ENCODE measurements at places on chromosomes 1 and 21. TPM values are rescaled to one million over a fixed set of nuclear protein-coding genes. Genes with fewer than 3 reads are reported as not detected.

ADCY10 gene
- 9.4 TPM for total RNA-seq

FCGR2B gene
- 1.1 TPM for total RNA-seq

CENPF gene
- total RNA-seq = 28.1 TPM

CFHR4 gene
- total RNA-seq = 0.25 TPM

ANKRD65 gene
- 14.7 TPM for total RNA-seq

TP53BP2 gene
- total RNA-seq = 99.3 TPM

MMP23B gene
- total RNA-seq = 50.2 TPM

CR2 gene
- total RNA-seq = 1.5 TPM

LCE1A gene
- not detected for total RNA-seq

ACTL8 gene
- total RNA-seq = 12.6 TPM

DNA sequence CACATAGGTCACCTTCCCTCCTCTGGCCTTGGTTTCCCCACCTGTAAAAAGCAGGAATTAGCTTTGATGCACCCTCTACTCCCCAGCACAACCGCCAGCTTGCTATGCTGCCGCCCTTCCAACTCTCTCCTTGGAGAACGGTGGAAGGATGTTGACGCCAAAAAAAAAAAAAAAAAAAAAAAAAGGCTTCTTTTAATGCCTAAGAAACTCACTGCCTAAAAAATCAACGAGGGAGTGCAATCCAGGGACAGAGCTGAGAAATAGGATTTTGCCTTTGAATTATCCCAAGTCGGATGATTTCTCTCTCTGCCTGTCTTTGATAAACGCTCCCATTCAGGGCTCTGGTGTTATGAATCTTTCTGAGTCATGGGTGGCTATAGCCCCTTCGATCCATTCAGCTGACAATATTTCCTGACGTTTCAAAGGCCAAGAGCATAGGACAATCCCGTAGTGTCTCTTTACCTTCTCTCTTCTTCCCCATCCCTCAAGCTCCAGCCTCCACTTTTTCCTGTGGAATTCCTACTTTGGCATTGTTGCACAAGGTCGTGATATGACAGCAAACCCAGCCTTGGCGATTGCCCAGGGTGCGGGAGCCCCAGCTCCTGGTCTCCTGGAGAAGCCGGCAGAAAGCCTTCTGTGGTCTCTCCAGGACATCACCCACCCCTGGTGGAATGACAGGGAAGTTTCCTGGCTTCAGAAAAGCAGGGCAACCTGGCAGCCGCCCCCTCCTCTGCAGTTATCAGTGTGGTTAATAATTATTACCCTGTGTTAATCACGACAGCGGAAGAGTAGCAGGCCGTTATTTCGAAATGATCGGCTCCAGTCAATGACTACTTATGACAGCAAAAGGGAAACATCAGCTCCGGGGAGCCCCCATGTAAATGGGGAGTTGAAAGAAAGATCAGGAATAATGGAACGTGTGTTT is 8.0 kb upstream of the PLXNA2 start:
- peak; percentile 43 for DNase-seq
- H3K27ac ChIP-seq = peak overlapping the region; percentile 37
- no peaks in the 10 kb centered on the region for H3K27me3 ChIP-seq
- H3K36me3 ChIP-seq = no peaks in the 10 kb centered on the region
- H3K4me3 ChIP-seq = no peak overlapping the region
- peaks cover 25% of the 10 kb centered on the region for H3K4me1 ChIP-seq

- no peaks in the 10 kb centered on the region for H3K36me3 ChIP-seq
- no peak overlapping the region for H3K27ac ChIP-seq
- H3K4me3 ChIP-seq = no peak overlapping the region
- no peak for DNase-seq
- H3K27me3 ChIP-seq = no peaks in the 10 kb centered on the region
These were observed 15.0 kb downstream of the ZNF496 start for GRCh38 chr1:247316590-247317197.

- H3K36me3 ChIP-seq = no peaks in the 10 kb centered on the region
- no peaks in the 10 kb centered on the region for H3K27me3 ChIP-seq
- DNase-seq = no peak
- H3K27ac ChIP-seq = no peak overlapping the region
These were observed 76.4 kb downstream of the ADGRL2 start for GRCh38 chr1:81876901-81877733.

- H3K27ac ChIP-seq = no peak overlapping the region
- H3K4me1 ChIP-seq = no peaks in the 10 kb centered on the region
- DNase-seq = no peak
- H3K27me3 ChIP-seq = no peaks in the 10 kb centered on the region
- no peaks in the 10 kb centered on the region for H3K36me3 ChIP-seq
These were observed 123.7 kb downstream of the DISC1 start for GRCh38 chr1:231750296-231750695.

GRCh38 chr1:47692196-47692595 is 254.4 kb downstream of the FOXD2 start:
- H3K4me3 ChIP-seq = no peak overlapping the region
- no peak overlapping the region for H3K27ac ChIP-seq
- H3K36me3 ChIP-seq = no peaks in the 10 kb centered on the region
- DNase-seq = peak; percentile 7

DNA sequence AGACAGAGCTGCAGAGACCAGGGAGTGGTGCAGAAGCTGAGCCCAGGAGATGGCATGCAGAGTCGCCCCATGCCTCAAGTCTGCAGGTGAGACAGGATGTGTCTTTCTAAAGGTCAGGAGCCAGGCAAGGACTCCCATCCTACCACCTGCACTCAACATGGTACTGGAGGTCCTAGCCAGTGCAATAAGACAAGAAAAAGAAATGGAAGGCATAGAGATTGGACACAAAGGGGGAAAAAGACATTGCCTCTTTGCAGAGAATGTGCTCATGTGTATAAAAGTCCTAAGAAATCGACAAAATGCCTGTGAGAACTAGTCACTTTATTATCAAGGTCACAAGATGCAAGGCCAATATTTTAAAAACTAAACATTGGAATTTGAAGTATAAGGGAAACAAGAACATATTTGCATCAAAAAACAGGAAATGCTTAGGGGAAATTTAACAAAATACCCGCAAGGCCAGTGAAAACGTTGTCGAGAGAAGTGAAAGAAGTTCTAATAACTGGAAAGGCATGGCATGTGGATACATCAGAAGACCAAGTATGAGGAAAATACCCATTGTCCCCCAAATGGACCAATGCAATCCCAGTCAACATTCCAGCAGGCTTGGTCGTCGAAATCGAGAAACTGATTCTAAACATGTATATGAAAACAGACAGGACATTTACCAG is 13.2 kb upstream of the PRXL2B start:
- H3K27ac ChIP-seq = no peak overlapping the region
- no peak for DNase-seq
- no peaks in the 10 kb centered on the region for H3K27me3 ChIP-seq
- H3K4me1 ChIP-seq = no peaks in the 10 kb centered on the region

- H3K36me3 ChIP-seq = no peaks in the 10 kb centered on the region
- no peak for DNase-seq
- H3K27ac ChIP-seq = no peak overlapping the region
- no peak overlapping the region for H3K4me3 ChIP-seq
- H3K27me3 ChIP-seq = no peaks in the 10 kb centered on the region
- no peaks in the 10 kb centered on the region for H3K4me1 ChIP-seq
These were observed 141.0 kb downstream of the PBX1 start for GRCh38 chr1:164699815-164700491.

GRCh38 chr1:109981004-109981335 is 3.6 kb upstream of the AHCYL1 start:
- no peaks in the 10 kb centered on the region for H3K27me3 ChIP-seq
- H3K4me3 ChIP-seq = no peak overlapping the region
- no peak overlapping the region for H3K27ac ChIP-seq
- H3K36me3 ChIP-seq = no peaks in the 10 kb centered on the region
- peaks cover 7% of the 10 kb centered on the region for H3K4me1 ChIP-seq
- no peak for DNase-seq

GRCh38 chr1:93186667-93187066 is 6.1 kb downstream of the CCDC18 start:
- H3K36me3 ChIP-seq = no peaks in the 10 kb centered on the region
- no peak overlapping the region for H3K27ac ChIP-seq
- no peak for DNase-seq
- no peaks in the 10 kb centered on the region for H3K27me3 ChIP-seq

DNA sequence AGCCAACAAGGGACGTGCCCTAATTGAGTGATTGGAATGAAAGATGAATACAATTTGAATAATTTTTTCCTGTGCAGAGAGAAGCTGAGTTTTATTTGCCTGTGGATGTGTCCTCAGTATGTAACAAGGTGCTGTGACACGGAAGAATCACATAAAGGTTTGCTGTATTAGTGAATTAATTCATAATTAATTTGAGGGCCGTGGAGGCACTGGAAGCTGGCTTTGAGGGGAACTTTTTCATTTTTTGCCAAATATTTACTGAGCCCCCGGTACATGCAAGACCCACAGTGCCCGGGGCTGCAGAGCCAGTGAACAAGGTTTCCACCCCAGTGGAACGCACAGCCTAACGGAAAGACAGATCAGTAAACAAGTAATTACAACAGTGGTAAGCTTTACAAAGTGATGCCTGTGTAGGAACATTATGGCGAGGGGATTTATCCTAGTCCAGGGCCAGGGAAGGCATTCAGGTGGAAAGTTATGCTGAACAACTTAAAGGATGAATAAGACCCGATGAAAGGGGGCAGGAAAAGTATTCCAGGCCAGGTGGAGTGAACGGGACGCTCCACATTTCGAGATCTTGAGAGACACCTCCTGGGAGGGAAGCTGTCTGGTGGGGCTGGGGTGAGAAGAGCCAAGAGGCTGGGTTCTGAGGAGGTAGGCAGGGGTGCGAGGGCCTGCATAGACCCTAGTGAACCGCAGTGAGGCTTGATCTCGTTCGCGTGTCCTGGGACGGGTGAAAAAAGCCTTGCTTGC is 773 bp upstream of the RCC2 start:
- no peaks in the 10 kb centered on the region for H3K27me3 ChIP-seq
- peaks cover 14% of the 10 kb centered on the region for H3K4me1 ChIP-seq
- no peaks in the 10 kb centered on the region for H3K36me3 ChIP-seq

- no peaks in the 10 kb centered on the region for H3K27me3 ChIP-seq
- H3K4me1 ChIP-seq = no peaks in the 10 kb centered on the region
- H3K27ac ChIP-seq = no peak overlapping the region
- no peak overlapping the region for H3K4me3 ChIP-seq
- no peak for DNase-seq
These were observed 64.9 kb downstream of the FHAD1 start for GRCh38 chr1:15311880-15312279.

DNA sequence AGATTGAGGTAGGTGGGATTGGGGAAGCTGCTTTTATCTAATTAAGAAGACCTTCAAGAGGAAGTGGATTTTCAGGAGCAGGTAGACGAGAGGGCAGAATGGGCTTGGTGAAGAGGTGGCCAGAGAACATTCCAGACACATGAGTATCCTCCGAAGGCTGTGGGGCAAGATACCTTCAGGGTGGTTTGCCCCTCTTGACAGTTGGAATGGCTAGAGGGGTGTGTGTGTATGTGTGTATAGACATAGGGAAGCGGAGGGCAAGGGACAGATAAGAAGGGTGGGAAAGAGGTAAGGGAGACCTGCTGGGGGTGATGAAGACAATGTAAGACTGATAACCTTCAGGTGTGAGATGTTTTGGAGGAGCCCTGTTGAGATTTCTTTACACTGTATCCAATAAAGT is 46.8 kb upstream of the TSPAN2 start:
- no peak overlapping the region for H3K4me3 ChIP-seq
- H3K27ac ChIP-seq = no peak overlapping the region
- H3K27me3 ChIP-seq = no peaks in the 10 kb centered on the region
- H3K4me1 ChIP-seq = peaks cover 4% of the 10 kb centered on the region

GRCh38 chr1:203328714-203329122 is 22.2 kb downstream of the FMOD start:
- peaks cover 13% of the 10 kb centered on the region for H3K4me1 ChIP-seq
- peak; percentile 26 for DNase-seq
- H3K27ac ChIP-seq = no peak overlapping the region
- H3K36me3 ChIP-seq = no peaks in the 10 kb centered on the region
- H3K27me3 ChIP-seq = no peaks in the 10 kb centered on the region
- no peak overlapping the region for H3K4me3 ChIP-seq

GRCh38 chr1:31571340-31572295 is 4.7 kb upstream of the TINAGL1 start:
- no peak overlapping the region for H3K4me3 ChIP-seq
- H3K27ac ChIP-seq = no peak overlapping the region
- no peaks in the 10 kb centered on the region for H3K36me3 ChIP-seq
- peaks cover 41% of the 10 kb centered on the region for H3K4me1 ChIP-seq

DNA sequence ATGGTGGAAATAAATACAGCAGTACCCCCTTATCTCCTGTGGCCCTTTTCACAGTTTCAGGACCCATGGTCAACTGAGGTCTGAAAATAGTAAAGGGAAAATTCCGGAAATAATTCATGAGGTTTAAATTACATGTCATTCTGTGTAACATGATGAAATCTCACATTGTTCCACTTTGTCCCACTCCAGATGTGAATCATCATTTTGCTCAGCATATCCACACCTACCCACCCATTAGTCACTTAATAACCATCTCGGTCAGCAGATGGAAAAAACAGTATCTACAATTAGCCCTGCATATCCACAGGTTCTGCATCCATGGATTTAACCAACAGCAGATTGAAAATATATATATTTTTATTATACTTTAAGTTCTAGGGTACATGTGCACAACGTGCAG is 86.9 kb upstream of the GORAB start:
- no peak for DNase-seq
- H3K36me3 ChIP-seq = no peaks in the 10 kb centered on the region
- H3K4me3 ChIP-seq = no peak overlapping the region
- no peaks in the 10 kb centered on the region for H3K27me3 ChIP-seq

- H3K4me1 ChIP-seq = no peaks in the 10 kb centered on the region
- DNase-seq = peak; percentile 90
- no peaks in the 10 kb centered on the region for H3K27me3 ChIP-seq
- peak overlapping the region; percentile 90 for H3K4me3 ChIP-seq
- H3K36me3 ChIP-seq = no peaks in the 10 kb centered on the region
These were observed 575 bp downstream of the PCNT start for GRCh38 chr21:46324390-46325072.

- H3K4me3 ChIP-seq = peak overlapping the region; percentile 45
- H3K36me3 ChIP-seq = no peaks in the 10 kb centered on the region
- H3K27me3 ChIP-seq = no peaks in the 10 kb centered on the region
- H3K4me1 ChIP-seq = no peaks in the 10 kb centered on the region
These were observed 9.7 kb downstream of the OR2B11 start for GRCh38 chr1:247448107-247448791.

- no peak overlapping the region for H3K27ac ChIP-seq
- H3K4me3 ChIP-seq = no peak overlapping the region
- H3K36me3 ChIP-seq = no peaks in the 10 kb centered on the region
- H3K4me1 ChIP-seq = peaks cover 12% of the 10 kb centered on the region
- peak; percentile 18 for DNase-seq
- H3K27me3 ChIP-seq = no peaks in the 10 kb centered on the region
These were observed 75.6 kb upstream of the KAZN start for GRCh38 chr1:14522926-14523241.

DNA sequence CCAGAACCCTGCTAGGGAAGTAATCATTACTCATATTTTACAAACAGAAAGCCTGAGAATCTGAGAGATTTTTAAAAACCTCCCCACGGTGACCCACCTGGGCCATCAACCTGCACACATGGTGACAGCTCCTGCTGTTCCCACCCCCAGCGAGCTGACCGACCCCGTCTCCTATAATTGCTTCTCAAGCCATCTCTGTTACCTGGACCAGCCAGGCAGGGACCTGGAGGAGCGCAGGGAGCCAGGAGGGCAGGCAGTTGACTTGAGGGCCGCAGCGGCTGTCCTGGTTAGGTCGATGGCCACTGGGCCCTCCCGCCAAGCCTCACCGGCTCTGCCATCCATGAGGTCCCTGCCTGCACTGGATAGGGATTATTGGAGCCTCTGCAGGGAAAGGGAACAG is 7.7 kb downstream of the TFF2 start:
- no peaks in the 10 kb centered on the region for H3K27me3 ChIP-seq
- no peak overlapping the region for H3K27ac ChIP-seq
- H3K4me3 ChIP-seq = no peak overlapping the region

- H3K27me3 ChIP-seq = no peaks in the 10 kb centered on the region
- H3K4me1 ChIP-seq = no peaks in the 10 kb centered on the region
- H3K27ac ChIP-seq = no peak overlapping the region
These were observed 12.9 kb downstream of the DNAJC11 start for GRCh38 chr1:6688757-6689156.
